ENCODE measurements at places on chromosomes 2 and 18.

DNA sequence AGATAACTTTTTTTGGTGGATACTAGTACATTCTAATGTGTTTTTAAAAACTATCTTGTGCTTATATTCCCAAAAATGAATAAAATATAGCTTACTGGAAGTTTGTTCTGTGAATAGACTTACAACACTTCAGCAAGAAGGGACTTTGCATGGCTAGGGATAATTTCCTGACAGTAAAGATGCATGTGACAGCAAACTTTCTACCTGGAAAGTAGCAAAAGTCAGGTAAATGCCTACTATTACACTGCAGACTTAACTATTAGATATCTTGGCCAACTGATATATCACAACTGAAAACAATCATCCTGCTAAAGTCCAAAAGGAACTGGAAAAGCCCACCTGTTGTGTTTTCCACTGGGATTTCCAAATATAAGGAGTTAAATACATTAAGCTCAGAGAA lies 1753.5 kb upstream of the CELF4 start:
- no peak for DNase-seq

- DNase-seq: no peak
These were observed 65.2 kb upstream of the CTDP1 start for GRCh38 chr18:79614211-79614955.

- DNase-seq: no peak
These were observed 119.9 kb downstream of the DPP4 start for GRCh38 chr2:161954103-161954502.

DNA sequence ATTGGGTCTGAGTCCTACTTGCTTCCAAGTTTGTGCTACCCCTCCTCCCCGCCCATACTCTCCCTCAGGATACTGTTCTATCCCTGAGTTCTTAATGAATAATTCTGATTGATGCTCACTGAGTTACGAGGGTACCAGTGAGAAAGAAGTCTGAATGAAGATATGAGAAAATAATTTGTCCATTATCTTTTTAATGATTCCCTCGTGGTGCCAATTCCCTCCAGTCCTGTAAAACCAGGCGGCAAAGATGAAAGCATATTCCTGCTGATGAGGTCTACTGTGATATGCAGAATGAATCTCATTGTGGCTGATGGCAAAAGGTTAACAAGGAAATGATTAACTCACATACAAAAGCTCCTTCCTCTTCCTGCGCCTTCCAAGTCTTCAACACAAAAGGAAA lies 650.2 kb upstream of the SLC39A10 start:
- no peak for DNase-seq

DNA sequence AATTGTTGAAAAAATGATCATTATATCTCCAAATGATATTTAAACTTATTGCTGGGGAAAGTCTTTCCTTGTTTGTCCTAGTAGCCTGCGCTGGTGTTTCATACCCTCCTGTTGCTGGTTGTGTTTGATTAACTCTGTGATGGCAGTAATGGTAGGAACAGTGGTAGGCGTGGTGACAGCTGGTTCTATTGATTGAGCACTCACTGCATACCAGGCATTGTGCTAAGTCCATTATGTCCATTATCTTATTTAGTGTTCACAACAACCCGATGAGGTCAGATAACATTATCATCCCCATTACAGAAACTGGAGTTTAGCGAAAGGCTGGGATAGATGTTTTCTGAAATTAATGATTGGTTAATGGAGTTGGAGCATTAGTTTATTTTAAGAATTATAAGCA lies 77.8 kb upstream of the STON1 start:
- no peak for DNase-seq

- DNase-seq: peak; percentile 20
These were observed 49.2 kb downstream of the PLB1 start for GRCh38 chr2:28544922-28545589.

GRCh38 chr2:30759481-30759880 lies 47.8 kb downstream of the CAPN13 start:
- no peak for DNase-seq

GRCh38 chr2:216163518-216163917 lies 54.4 kb downstream of the XRCC5 start:
- DNase-seq: no peak

DNA sequence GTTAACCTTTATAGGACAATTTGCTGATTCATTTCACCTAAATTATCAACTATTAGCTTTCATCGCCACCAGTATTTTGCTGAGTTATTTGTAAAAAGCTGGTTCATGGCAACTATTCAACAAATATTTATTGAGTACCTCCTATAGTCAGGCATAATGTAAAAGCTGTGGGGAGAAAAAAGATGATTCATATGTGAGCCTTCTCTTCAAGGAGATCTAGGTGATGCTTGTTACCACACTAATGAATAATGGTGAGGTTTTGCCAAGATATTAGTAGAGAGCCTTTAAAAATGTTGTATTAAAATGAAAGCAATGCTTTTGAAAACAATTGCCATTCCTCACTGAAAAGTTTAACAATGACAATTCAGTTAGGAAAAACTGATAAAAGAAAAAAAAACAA lies 187.8 kb downstream of the ANKRD44 start:
- DNase-seq: no peak

DNA sequence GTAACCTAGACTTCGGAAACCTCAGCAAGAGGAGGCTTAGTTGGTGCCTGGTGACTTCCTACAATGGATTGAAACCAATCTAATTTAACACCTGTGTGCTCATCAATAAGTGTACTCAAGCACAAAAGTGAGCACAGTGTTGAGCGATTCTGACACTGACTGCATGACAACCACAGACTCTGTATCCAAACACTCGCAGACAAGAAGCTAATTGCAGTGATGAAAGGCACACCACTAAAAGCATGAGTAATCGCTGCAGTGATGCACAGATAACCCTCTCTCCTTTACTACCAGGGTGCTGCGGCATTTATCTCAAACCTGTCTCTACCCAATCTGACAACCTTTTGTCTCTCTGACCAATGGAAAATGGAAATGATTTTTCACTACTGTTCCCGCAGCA lies 168.1 kb downstream of the AFF3 start:
- DNase-seq: peak; percentile 11

DNA sequence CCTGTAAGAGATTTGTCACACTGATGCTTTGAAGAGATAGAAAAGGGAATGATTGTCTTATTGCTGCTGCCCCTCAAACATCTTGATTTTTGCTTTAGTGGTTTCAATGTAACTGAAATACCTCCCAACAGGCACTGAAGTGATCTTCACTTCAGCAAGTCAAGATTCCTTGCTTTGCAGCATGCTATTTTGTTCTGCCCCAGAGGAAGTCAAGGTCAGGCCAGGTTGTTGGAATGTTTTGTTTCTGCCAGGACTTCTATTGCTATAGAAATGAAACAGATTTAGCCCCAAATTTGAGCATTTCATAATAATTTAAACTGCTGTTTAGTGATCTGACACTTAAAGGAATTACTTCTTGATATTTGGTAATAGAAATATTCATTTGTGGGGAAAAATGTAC lies 277.6 kb downstream of the ZNF804A start:
- DNase-seq: no peak

GRCh38 chr18:31498574-31499524 lies 872 bp downstream of the DSG2 start:
- DNase-seq: no peak

GRCh38 chr2:144364944-144365738 lies 154.8 kb downstream of the ZEB2 start:
- DNase-seq: no peak

DNA sequence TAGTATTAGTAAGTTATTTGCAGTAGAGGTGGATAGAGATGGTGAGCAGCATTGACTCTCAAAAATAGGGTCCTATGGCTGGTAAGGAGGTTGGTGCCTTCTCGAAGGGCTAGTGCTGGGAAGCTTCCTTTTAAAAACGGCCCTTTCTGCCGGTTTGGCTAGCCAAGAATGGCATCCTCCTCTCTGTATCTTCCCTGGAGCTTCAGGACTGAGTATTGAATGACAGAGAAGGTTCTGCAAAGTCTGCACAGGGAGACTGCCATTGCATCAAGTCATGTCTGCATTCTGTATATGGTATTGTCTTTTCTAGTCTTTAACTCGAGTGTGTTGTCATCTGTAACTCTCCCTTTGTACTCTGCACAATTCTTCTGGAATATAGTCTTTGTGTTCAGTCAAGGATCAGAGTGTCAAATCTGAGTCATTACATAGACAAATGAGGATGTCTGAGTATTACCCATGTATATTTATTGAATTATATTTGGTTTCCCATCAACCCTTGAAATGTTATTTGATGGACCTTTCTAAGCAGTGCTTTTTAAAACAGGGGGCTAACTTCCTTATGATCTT lies 1.1 kb downstream of the LDLRAD4 start:
- no peak for DNase-seq

DNA sequence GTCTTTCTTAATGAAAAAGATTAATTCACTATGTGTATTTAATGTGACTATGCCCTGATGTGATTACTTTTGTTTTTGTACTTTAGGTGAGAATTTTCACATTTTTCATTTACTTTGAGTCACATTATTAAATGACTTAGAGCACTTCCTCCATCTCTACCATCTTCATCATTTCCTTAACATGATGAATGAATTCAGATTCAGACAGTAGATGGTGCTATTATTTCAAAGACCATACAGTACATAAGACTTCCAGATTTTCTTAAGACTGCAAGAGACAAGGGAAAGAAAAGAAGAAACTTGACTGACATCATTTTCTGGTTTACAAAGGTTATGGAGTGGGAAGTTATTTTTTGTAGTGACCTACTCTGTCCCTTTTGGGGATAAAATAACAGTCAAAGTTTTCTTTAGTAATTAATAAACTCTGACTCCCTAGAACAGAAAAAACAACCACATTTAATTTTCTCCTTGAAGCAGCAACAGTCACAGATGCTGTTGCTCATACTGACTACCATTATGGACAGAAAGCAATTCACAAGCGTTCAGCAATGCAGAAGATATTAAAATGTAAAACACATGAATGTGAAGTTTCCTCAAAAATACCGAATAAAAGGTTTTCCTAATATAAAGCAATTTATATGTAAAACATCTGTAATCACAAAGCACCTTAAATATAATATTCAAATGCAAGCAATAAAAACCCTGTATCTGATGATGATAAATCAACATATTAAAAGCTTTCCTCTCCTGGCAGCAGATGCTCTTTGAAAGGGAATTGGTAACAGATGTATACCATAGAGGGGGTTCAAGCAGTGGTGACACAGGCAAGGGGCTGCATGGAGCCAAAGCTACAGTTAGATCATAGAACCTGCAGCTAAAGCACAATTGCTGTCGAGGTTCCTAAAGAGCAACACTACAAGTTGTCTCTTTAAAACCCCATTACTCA lies 1010.9 kb upstream of the NXPH2 start:
- no peak for DNase-seq

DNA sequence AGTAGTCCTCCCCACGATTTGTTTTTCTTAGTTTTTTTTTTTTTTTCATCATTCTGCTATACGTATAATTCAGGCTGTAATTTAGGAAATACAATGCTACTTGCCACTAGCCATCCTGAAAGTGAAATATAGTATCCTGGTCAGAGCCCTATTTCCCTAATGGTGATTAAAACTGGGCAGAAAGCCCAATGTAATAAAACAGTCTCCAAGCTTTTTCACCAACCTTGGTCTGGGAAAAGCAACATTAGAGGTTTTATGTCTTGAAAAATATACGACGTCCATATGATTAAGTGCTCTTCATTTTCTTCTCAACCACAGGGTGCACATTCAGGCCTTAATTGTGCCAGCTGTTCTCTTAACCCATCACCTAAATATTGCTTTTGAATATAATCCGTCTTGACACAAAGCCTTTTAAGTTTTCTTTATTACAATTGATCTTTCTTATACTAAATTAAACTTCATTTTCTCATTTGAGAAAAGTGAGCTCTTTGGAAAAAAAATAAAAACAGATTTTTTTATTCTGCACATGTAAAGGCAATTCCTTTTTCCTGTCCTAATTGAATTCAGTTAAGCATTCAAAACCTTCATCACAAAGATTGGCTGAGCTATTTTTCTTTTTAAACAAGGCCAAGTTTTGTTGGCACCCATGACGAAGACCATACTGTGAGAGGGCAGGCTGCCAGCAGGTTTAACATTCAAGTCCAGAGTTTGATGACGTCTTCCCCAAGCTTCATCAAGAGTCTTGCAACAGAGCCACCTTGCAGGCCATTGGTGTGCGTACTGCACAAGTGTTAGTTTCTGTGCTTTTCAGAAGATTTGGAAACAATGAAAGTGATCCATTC lies 52.7 kb downstream of the MAP2 start:
- no peak for DNase-seq

- no peak for DNase-seq
These were observed 83.0 kb upstream of the HS6ST1 start for GRCh38 chr2:128401680-128402079.

DNA sequence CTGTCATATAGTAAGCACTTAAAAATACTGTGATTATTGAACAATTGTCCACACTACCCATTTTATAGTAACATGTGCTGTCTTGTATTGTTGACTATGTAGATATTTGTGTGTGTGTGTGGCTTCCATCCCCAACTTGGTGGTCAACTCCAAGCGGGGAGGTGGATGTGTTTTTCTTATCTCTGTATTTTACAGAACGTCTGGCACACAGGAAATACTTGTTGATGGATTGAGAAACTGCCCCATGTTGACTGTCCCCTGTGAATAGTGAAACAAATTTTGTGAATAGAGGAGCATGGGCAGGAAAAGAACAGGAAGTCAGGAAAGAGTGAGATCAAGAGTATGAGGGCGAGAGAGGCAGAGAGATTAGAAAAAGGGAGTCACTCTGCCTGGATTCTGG lies 83.6 kb downstream of the CELF4 start:
- DNase-seq: no peak

DNA sequence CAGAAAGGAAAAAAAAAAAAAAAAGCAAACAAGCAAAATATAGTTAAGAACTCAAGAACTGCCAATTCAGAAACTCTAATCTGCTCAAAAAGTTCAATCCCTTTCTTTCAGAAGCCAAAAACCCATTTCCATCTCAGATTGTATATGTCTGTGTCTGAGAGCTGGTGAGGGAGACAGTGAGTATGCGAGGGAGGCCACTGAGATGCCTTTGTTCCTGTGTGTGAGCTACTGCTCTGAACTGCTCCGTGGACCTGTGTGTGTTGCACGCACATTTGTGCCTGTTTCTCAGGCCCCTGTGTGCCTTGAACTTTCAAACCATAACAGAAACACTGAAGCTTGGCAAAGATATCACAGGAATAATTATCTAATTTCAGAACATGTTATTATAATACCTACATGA lies 2.5 kb upstream of the PKDCC start:
- DNase-seq: no peak

DNA sequence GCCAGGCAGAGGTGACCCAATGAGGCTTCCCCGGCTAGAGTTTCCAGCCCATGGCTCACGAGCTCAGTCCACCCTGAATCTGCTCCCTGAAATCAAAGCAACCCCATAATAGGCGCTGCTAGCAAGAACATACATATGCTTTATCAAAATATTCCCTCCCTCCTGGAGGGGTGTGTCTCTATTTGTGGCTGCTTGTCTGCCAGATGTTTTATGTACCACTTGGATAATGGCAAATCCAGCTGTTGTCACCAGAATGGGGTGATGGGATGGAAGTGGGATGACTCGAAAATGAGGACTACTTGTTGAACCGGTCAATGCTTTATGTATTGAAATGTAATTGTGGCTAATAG lies 152.0 kb downstream of the GALNT14 start:
- DNase-seq: no peak
